Dermis microvascular lymphatic vessel endothelial cell (primary cell): ENCODE measurements at places on chromosomes 5 and 9.

DNA sequence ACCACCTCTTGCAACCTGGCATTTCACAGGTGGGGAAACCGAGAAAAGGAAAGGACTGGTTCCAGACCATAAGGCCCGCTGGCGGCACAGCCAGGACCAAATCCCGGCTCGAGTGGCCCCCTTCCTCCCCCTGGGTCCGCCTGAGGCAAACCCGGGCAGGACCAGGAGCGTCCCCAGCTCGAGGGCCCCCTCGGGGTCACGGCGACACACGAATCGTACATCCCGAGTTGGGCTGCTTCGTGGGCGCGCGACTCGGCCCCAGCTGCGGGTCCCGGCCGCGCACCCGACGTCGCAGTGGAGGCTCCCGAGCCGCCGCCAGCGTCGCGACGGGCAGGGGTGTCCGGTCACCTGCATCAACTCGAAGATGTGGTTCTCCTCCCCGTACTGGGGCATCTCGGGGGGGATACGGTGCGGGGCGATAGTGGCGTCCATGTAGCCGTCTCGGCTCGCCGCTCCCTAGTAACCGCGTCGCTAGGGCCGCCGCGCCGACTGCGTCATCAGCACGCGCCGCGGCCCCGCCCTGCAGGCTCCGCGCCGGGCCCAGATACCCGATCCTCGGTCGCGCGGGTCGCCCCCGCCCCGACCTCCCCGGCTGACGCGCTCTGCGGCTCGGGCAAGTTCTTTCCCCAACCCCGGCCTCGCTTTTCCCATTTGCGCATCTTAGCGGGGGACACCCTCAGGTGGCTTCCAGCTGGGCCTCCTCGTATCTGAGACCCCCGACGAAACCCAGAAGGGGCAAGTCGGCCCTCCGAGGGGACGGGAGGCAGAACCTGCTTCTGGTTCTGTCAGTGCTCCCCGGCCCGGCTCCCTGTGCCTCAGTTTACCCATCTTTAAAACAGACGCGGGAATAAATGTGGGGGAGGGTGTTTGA lies at the start of gene AK8:
AK8 (minus strand) TSS at position 461 of the 871 bp plus-strand sequence; CDS start at position 432, 29 bp downstream.
- peak; percentile 33 for DNase-seq

DNA sequence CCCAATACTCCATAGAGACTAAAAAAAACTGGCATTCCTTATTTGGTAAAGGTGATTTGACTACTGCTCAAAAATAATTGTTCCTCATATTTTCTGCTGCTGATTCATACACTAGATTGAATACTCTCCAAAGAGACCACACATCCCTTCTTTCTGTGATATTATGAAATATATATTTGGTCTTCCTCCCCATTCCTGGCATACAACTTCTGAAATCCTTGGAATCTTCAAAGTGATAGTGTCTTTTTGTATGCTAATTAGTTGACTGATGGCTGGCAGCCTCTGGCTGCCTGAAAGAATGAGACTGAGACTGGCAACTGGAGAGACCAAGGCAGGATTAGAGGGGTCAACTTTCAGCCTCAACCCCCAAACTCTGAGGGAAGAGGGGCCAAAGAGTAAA lies 348.0 kb upstream of the RFX3 start:
- DNase-seq, result no peak

GRCh38 chr5:68139611-68140441 lies 75.7 kb upstream of the PIK3R1 start:
- no peak for DNase-seq

DNA sequence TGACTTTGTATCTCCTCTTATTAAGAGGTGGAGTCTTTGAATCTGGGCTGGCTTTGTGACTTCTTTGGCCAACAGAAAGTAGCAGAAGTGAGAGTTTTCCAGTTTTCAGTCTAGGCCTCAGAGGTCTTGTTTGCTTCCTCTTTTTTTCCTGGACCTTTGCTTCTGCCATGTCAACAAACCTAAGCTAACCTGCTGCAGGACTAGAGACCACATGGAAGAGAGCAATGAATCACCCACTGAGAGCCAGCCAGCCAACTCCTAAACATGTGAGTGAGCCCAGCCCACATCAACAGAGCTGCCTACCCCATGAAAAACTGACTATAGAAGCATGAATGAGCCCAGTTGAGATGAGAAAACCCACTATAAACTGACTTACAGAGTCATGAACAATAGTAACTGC lies 29.9 kb downstream of the MRPL22 start:
- DNase-seq, result no peak

DNA sequence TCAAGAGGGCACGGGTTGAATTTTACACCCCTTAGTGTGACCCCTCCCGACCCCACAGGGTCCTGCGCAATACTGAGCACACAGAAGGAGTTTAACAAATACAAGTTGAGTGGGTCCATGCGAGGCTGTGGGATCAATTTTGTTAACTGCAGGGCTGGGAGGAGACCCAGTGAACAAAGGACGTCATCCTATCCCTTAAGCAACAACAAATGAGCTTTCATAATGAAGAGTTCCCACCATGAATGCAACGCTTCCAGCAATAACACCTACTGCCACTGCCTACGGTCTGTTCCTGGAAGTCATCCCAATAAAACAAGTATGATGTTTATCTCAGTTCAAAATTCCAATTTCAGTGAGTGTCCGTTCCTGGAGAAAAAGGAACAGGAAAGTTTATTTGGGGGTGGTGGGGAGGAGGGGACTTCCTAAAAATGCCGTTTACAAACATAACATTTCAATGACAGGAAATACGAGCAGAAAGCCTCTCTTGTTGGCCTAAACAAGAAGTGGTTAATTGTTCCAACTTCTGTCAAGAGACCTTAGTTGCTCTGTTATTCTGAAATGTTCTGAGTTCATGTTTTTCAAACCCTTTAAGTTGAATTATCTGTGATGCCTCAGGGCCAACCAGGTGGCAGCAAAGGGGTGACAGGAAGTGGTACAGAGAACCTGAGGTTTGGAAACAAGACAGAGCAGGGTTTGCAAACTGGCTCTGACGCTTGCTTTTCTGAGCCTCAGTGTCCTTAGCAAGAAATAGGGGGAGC lies 65.8 kb upstream of the PLPP6 start:
- peak; percentile 91 for DNase-seq

DNA sequence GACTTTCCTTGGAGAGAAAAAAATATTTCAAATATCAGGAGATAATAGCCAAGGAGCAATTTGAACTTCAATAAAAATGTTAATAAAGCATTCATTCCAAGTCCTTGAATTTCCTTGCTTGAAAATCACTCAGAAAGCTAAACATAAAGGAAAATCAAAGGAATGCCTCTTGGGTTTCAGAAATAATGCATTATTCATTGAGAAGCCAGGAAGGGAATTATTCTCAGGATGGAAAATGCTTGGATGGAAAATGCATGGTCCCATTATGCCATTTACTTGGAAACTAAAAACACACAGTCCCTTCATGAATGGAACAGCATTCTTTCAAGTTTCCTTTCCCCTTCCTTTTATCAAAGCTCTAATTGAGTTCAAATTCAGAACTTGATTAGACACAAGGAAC lies 160.9 kb downstream of the LPAR1 start:
- DNase-seq, result no peak

DNA sequence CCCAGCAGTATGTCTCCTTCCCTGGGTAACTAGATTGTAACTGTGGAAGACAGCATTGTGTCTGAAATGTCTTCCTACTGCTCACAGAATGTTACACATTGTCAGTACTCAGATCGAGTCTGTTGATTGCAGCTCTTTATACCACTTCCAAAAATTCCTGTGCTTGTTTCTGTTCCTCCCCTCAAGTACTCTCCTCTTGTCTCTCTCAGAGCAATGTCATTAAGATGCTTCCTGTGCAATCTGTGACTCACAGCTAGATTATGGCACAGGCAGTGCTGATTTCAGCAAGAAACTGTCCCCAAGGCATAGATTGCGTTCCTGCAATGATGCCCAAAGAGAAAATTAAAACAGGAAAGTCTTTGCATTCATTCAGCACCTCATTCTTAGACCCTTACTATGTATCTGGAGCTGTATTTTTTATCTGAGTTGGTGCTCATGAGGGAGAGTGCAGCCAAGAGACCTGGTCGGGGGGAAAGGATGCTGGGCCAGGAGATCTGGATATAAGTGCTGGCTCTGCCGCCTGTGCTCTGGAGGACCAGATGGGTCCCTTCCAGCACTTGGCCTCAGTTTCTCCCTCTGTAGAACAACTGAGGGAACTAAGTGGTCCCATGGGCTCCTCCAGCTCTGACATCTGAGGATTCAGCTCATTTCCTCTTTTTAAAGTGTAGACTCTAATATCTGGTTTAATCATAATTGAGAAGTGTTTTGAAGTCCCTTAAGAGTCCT lies 40.8 kb upstream of the GNPDA1 start:
- DNase-seq, result peak; percentile 41

- DNase-seq, result no peak
These were observed 196.3 kb downstream of the MLLT3 start for GRCh38 chr9:20426019-20426418.

GRCh38 chr5:127011153-127011552 lies 19.2 kb downstream of the MARCHF3 start:
- DNase-seq, result no peak

- peak; percentile 45 for DNase-seq
These were observed 24.3 kb downstream of the NOTCH1 start for GRCh38 chr9:136521537-136521936.

GRCh38 chr5:124554746-124555578 lies 191.5 kb downstream of the ZNF608 start:
- no peak for DNase-seq

DNA sequence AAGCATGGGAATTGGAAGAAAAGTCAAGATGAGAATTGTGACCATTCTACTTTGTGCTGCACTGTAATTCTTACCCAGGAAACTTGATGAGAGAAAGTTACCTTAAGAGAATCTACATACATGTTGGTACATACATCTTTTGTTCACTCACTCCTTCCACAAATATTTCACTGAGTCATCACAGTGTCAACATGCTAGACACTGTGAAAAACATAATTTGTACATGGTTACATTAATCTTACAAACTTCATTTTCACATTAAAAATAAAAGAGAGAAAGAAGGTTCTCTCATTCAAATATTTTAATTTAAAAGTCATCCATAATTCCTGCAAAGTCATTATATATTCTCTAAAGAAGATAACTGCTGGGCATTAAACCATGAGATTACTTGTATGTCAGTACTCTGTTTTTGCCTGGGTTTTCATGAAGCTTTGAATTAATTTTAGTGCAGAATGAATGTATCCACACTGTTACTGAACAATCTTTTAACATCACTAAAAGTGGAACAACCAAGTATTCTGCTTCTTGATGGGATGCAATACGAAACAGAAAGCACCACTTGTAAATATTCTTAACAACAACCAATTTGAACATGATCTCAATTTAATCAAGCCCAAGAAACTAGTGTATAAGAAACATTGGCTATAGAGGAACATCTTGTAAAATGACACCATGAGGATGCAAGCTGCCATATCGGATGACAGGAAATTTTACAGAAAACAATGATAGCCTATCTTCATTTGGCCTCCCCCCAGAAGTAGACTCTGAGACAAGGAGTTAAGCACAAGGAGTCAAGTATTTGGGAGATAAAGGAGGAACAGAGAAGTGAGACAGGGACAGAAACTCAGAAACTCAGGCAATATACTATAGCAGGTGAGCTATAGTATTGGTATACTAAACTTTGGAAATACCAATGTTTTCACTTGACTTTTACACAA lies 28.4 kb downstream of the ERP44 start:
- no peak for DNase-seq

DNA sequence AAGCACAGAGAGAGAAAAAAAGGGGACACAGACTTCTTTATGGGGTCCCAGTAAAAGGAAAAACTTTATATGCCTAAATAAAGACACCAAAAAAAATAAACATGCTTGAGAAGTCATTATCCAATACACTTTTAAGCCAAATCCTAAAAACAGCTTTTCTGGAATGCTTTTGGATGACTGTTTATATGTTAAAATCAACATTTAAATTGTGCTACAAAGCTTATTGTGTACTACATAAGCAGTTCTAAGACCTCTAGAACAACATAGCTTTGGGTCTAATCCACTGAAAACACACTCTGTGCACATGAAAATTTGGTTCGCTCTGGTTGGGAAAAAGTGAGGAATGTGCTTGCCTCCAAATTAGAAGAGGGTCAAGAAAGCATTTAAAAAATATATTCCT lies 92.5 kb downstream of the EBF1 start:
- no peak for DNase-seq

GRCh38 chr9:128495296-128495695 lies 9.2 kb upstream of the GLE1 start:
- DNase-seq, result no peak

DNA sequence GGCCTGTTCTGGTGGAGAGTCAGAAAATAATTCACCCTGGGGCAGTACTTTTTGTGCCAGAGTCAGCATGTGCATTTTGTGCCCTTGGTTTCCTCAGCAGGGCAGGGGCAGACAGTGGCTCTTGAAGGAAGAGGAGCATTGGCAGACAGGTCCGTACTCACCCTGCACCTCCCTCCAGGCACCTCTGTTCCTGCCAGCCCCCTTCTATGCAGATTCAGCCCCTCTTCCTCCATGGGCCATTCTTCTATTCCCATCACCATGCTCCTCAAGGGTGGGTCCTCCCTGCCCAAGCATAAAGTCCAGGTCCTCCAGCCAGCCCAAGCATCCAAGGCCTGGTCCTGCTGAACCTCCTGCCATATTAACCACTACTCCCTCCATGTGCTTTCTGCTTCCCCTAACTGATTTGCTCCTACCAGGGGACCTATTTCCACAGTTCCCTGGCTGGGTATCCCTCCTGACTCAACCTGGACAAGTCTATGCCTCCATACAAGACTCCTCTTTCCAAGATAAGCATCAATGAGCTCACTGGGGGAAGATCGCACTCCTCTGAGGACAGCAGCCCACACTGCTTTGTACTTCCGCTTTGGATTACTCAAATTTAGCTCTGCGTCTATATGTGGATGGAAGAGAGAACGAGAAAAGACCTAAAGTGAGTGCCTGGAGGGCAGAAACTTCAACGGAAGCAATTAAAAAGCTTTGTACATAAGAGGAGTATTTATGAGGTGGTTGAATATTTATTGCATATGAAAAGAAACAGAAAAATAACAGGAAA lies 9.3 kb upstream of the ACSL6 start:
- DNase-seq, result no peak

DNA sequence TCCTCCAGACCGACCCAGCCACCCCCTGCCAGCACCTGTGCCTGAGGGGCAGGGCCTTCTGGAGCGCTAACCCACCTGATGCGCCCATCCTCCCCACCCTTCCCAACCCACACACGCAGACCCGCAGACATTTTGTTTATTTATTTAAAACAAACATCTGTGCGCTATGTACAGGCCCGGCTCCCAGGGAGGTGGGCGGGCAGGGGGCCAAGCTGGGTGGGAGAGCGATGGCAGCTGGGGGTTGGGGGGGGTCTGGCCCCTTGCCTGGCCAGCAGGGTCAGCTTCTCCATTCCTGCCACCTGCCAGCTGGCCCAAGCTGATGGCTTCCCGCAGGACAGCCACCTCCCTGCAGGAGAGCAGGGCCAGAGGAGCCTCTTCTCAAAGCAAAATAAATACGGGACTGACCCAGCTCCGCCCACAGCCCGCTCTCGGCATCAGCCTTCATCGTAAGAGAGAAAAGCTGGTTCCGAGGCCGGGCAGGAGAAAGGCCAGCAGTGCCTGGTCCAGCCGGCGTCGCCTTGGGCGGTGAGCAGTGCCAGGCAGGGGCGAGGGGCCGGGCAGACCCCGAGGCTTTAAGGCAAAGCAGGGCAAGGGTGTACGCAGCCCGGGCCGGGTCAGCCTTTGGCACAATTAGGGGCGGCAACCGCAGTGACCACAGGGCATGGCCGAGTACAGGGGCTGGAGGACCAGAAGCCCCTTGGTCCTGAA lies 10.9 kb upstream of the CLIC3 start:
- no peak for DNase-seq

GRCh38 chr5:41754857-41755256 lies 115.4 kb downstream of the OXCT1 start:
- no peak for DNase-seq

GRCh38 chr9:13786711-13787110 lies 507.2 kb upstream of the MPDZ start:
- no peak for DNase-seq
